ENCODE measurements at places on chromosomes 13 and 19.

- DNase-seq, result no peak
Measured at GRCh38 chr13:76053181-76053580, 417.1 kb downstream of the LMO7 start.

GRCh38 chr19:7356899-7357627 is 8.3 kb downstream of the ARHGEF18 start:
- no peak for DNase-seq

DNA sequence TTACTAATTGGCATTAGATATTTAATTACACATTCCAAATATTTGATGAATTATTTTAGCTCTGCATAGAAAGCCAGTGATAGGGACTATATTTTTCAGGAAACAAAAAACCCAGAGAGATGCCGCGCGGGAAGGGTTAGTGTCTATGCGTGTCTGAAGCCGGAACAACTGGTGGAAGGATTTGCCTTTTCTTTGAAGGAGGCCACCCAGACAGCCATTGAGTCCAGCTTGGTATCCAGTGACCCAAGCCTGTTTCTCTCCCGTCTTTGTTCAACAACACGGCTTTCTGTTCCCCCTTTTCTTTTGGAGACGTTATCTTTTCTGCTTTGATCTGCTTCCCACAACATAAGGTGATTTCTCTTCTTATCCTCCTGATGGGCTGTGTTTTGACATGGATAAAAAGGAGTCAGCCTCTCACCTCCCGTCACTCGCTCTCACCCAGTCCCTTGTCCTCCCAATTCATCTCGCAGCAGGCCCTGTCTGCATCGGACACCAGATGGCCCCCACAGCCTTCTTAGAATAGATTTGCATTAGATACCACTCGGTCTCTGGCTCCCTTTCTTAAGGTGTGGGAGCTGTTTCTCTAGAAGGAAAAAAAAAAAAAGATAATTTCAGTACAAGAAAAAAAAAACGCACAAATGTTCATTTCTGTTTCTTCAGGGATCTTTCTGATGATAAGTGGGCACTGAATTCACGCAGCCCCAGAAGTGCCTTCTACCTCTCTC is 361.8 kb downstream of the ZNF536 start:
- no peak for DNase-seq

GRCh38 chr19:56142087-56142787 is 1.1 kb downstream of the ZNF444 start:
- no peak for DNase-seq

DNA sequence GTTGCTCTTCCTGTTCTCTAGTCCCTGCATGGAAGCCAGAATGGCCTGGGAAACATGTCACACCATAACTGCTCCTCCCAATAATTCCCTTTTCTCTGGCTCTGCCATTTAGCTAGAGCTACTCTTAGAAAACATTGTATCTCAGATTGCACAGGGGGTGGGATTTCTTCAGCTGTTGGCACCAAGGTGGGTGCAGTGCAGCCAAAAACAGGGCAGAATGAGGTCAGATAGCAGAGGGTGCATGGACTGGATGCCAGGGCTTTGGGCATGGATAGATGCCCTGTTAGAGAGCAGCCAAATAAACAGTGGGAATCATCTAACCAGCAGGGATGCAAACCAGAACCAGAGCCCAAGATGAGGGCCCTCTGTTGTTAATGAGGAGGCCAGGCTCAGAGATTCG is 4.9 kb upstream of the AMER2 start:
- no peak for DNase-seq

DNA sequence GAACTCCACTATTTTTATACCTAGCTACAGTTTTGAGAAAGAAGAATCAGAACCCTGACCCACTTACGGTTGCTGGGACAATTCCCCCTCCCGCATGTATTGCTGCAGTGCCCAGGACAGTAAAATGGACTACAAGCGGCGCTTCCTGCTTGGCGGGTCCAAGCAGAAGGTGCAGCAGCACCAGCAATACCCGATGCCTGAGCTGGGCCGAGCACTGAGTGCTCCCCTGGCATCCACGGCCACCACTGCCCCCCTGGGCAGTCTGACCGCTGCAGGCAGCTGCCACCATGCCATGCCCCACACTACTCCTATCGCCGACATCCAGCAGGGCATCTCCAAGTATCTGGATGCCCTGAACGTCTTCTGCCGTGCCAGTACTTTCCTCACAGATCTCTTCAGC is 46.0 kb downstream of the GARRE1 start:
- no peak for DNase-seq

DNA sequence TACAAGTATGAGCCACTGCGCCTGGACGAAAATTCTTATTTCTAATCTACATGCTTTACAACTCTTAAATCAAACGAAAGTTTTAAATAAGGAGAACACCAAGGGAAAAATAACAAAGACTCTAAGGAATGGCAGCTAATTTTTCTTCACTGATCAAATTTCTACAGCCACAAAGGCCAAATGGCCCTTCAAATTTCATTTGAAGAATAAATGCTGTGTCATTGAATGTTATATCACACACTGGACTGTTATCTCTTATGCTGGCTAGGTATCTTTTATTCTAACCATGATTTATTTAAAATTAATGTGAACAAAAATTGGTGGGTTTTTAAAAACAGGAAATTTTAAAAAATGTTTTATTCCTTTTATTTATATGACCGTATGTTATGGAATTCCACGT is 14.1 kb downstream of the SMAD9 start:
- no peak for DNase-seq

GRCh38 chr19:6721773-6722172 is 1.3 kb upstream of the C3 start:
- no peak for DNase-seq

DNA sequence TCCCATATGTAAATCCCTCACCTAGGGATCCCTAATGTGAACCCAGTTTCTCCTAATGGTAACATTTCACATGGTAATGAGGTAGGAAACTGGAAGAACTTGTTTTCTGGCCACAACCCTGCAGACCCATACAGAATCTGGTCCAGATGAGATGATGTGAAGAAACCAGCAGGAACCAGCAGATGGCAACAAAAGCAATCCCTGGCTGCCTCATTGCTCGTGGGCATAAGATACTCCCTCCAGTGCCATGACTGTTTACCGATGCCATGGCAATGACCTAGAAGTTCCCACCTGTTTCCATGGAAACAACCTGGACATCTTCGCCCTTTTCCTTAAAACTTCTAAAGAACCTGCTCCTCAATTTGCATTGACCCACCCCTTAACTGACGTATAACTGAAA is 1.4 kb upstream of the CD209 start:
- DNase-seq, result no peak

DNA sequence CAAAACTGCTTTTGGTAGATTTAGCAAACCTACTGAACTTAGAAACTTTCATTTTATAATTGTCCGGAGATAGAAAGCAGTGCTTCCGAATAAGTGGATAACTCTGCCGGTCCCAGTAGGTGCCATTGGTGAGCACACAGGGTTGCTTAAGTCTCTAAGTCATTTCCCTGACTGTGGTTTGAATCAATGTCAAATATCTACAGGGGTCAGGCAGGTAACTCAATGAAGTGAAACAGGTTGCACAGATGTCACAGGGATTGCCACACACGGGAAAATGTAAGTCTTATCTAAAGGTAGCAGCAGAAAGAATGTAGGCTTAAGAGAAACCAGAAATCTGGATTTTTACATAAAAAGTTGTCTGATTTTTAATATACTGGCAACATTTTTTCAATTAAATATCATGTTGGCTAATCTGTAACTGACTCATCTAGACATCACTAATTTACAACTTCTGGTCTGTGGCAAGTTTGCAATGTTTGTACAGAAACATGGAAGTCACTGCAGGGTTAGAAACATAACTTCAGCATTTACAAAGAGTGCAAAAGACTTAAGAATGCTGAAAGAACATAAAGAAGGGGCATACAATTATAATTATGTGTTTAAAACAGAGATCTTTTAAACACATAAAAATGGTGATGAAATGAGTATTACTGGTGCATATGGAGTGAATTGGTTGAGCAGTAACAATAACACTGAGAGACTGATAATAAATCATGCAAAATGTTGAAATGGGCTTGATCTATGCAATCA is 14.3 kb upstream of the LRRC63 start:
- DNase-seq, result no peak

Measured in stimulated activated CD8-positive, alpha-beta memory T cell treated with anti-CD3 and anti-CD28 coated beads, Interleukin-7, amount 100 ng/mL, for 1 hour (primary cell).